ENCODE measurements at places on chromosomes 16 and 17. TPM values are rescaled to one million over a fixed set of nuclear protein-coding genes. Genes with fewer than 3 reads are reported as not detected.

Gene PRSS27
- total RNA-seq, result not detected

- H3K4me1 ChIP-seq, result no peaks in the 10 kb centered on the region
- no peaks in the 10 kb centered on the region for H3K27me3 ChIP-seq
- DNase-seq, result no peak
- H3K27ac ChIP-seq, result no peak overlapping the region
Measured at GRCh38 chr17:77566566-77567138, 391.9 kb upstream of the TNRC6C start.

DNA sequence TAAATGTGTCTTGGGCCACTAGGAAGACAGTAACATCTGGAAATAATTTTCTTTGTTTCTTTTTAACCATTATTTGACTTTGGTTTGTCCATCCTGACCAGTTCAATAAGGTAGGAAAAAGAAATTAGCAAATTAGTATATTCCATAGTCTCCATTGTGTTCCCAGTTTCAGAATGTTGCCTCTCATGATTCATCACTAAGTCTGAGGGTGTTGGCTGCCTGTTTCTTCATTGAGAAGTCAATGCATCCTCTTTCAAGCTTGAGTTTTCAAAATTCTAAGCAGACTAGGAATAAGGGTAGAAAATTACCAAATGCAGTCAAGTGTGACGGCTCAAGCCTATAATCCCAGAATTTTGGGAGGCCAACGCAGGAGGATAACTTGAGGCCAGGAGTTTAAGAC lies 41.9 kb downstream of the ZFHX3 start:
- H3K27ac ChIP-seq, result no peak overlapping the region
- no peaks in the 10 kb centered on the region for H3K36me3 ChIP-seq
- no peak overlapping the region for H3K4me3 ChIP-seq
- no peak for DNase-seq
- no peaks in the 10 kb centered on the region for H3K27me3 ChIP-seq

- no peaks in the 10 kb centered on the region for H3K36me3 ChIP-seq
- H3K27me3 ChIP-seq, result no peaks in the 10 kb centered on the region
- peaks cover 6% of the 10 kb centered on the region for H3K4me1 ChIP-seq
- peak; percentile 73 for DNase-seq
Measured at GRCh38 chr16:27258241-27258734, 10.3 kb downstream of the NSMCE1 start.

- no peaks in the 10 kb centered on the region for H3K4me1 ChIP-seq
- no peak overlapping the region for H3K27ac ChIP-seq
- DNase-seq, result no peak
- no peaks in the 10 kb centered on the region for H3K27me3 ChIP-seq
- H3K4me3 ChIP-seq, result no peak overlapping the region
Measured at GRCh38 chr16:77807021-77807420, 18.7 kb downstream of the VAT1L start.

- H3K4me3 ChIP-seq, result no peak overlapping the region
- H3K27ac ChIP-seq, result no peak overlapping the region
- H3K36me3 ChIP-seq, result peaks cover 6% of the 10 kb centered on the region
- no peak for DNase-seq
- H3K27me3 ChIP-seq, result no peaks in the 10 kb centered on the region
- no peaks in the 10 kb centered on the region for H3K4me1 ChIP-seq
Measured at GRCh38 chr17:44872131-44872768, 24.6 kb downstream of the HIGD1B start.

- H3K4me3 ChIP-seq, result no peak overlapping the region
- H3K4me1 ChIP-seq, result no peaks in the 10 kb centered on the region
- no peaks in the 10 kb centered on the region for H3K27me3 ChIP-seq
Measured at GRCh38 chr16:20107083-20107482, 33.4 kb upstream of the GPR139 start.

- no peaks in the 10 kb centered on the region for H3K36me3 ChIP-seq
- no peaks in the 10 kb centered on the region for H3K27me3 ChIP-seq
- no peak for DNase-seq
- H3K4me1 ChIP-seq, result peaks cover 4% of the 10 kb centered on the region
Measured at GRCh38 chr16:67399218-67399733, 6.0 kb upstream of the TPPP3 start.

Gene CTRB1
- not detected for total RNA-seq

GRCh38 chr17:9286434-9286833 lies 265.1 kb downstream of the NTN1 start:
- DNase-seq, result no peak
- no peak overlapping the region for H3K4me3 ChIP-seq
- H3K4me1 ChIP-seq, result no peaks in the 10 kb centered on the region
- no peaks in the 10 kb centered on the region for H3K27me3 ChIP-seq
- no peaks in the 10 kb centered on the region for H3K36me3 ChIP-seq
- H3K27ac ChIP-seq, result no peak overlapping the region

DNA sequence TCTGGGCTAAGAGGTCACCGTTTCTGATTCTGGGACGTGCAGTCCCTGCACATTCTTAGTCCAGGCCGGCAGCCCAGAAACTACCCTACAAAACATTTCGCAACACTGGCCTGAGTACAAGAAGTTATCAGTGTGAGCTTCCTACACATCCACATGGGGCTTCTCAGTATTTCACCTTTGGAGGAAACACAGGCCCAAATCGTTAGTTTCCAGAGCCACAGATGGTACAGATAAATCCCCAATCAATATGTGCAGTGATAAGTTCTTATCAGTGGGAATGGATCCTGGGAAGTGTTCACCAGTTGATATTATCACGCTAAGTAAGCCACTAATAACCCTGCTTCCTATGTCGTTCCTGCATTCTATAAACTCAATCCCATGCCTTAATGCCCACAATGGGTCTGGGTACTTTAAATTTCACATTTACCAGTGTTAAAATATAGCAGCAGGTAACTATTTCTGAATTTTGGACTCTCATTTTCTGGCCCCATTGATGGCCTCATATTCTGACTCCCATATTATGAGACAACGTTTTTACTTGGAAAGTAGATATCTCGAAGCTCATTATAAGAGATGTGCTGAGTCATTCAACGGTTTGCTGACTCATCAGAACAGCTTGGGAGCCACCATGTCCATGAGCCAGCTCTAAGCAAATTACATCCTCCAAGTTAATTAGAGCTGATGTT lies 370.2 kb upstream of the MAF start:
- H3K27me3 ChIP-seq, result no peaks in the 10 kb centered on the region
- H3K4me1 ChIP-seq, result no peaks in the 10 kb centered on the region
- no peaks in the 10 kb centered on the region for H3K36me3 ChIP-seq
- DNase-seq, result peak; percentile 19
- no peak overlapping the region for H3K27ac ChIP-seq
